ENCODE measurements at places on chromosomes 4 and X.

DNA sequence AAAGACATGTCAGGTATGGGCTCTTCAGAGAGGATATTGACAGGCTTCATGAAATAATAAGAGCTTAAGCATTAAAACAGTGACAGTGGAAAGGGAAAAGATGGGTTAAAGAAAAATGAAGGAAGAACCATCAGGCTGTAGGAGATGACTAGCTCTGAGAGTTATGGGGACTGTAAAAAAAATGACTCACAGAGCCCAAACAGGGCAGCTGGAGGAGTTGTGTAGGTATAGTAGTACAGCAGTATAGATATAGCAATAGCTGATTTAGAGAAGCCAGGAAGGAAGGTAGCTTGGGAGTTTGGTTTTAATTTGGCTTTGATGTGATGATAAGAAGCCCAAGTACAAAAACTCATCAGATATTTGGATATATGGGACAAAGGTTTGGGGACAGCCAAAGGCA is 66.6 kb downstream of the FREM3 start:
- no peak for DNase-seq

DNA sequence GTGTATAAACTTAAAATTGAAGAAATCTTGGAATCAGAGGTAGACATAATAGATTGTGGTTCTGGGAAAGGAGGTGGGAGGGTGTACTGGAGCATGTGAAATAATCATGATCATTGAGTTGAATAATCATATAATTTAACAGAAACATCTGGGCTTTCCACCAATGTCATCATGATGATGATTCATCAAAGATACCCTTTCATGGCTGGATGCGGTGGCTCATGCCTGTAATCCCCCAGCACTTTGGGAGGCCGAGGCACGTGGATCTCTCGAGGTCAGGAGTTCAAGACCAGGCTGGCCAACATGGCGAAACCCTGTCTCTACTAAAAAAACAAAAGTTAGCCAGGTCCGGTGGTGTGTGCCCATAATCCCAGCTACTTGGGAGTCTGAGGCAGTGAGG is 6.7 kb upstream of the RUFY3 start:
- no peak for DNase-seq

- DNase-seq = no peak
These were observed 91.3 kb upstream of the GALNTL6 start for GRCh38 chr4:171721937-171722336.

DNA sequence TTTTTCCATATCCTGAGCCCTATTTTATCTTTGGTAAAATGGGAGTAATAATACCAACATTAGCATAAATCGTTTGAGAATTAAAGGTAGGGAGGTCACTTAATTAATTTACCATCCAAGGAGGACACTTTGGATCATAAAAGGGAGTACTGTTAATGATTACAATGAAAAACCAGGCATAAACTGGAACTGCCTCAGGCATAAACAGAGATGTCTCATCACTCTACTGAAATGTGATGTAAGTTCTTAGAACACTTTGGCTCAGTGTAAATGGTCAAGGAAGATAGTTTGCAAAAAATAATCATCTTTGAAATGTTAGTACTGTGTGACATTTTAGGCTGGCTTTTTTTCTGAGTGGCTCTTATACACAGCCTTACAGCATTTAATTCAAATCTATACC is 268.7 kb downstream of the SLC39A8 start:
- DNase-seq = no peak

- DNase-seq = no peak
These were observed 39.2 kb downstream of the RAB40AL start for GRCh38 chrX:102976286-102976685.
